ENCODE measurements at places on chromosomes 3 and 15.

- no peak for DNase-seq
Observed at GRCh38 chr3:139848660-139849059, 86.3 kb upstream of the CLSTN2 start.

- DNase-seq: no peak
Observed at GRCh38 chr15:62124973-62125303, 40.1 kb downstream of the C2CD4B start.

DNA sequence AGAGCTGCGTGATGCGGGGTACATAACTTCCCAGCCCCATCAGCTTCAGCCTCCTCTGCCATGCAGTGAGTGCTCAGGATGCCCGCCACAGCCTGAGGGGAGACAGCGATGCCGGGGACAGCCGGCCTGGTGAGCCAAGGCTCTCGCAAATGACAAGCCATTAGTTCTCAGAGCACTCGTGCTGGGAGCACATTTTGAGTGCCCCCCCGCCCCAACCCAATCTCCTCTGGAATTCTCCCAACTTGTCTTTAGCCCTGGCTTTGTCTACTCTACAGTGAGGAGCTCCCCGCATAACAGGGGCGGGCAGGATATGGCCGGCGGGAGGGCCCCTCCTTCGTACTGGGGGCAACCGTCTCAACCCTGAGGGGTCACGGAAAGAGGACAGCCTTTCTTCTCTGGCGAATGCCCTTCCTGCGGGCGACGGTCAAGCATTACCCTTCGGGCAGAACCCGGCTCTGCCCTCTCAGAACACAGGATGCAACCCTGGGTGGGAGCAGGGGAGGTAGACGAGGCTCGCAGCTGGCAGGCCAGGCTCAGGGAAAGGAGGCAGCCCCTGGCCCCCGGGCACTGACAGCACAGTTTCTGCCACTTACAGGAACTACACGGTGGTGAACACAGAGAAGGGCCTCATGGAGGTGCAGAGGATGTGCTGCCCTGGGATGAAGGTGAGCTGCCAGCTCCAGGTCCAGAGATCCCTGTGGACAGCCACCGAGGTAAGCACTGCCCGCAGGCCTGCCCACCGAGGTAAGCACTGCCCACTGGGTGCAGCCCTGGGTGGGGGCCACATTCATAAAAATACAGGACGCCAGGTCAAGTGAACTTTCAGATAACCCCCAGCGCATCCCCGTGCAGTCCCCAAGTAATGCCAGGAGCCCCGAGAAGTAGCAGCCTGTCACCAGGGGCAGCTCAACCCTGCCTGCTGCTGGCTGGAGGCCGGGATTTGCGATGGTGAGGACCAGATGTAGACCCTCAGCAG is 141.7 kb downstream of the LRRK1 start:
- DNase-seq: no peak

DNA sequence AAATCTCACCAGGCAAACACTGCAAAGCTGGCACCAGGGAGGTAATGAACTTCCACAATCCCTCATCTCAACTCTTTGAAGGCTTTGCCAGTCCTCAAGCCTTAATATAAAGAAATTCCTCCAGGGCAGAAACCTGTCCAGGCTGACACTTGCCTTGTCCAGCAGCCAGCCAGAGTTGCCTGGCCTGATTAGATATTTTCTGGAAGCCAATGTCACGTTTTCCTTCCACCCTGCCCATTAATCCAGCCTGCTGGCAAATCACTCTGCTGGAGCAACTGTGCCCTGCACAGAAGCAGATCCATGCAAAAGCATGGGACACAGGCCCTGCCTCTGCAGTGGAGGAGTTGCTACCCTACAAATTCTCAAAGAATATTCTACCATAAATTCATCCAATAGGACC is 56.5 kb downstream of the HEG1 start:
- DNase-seq: no peak

GRCh38 chr3:177335728-177336127 is 138.4 kb upstream of the TBL1XR1 start:
- no peak for DNase-seq

GRCh38 chr3:40043444-40043755 is 234.0 kb downstream of the MYRIP start:
- no peak for DNase-seq

- DNase-seq: no peak
Observed at GRCh38 chr3:183930086-183930485, 45.4 kb upstream of the PARL start.

GRCh38 chr3:124859025-124859424 is 28.1 kb downstream of the ITGB5 start:
- peak; percentile 57 for DNase-seq

DNA sequence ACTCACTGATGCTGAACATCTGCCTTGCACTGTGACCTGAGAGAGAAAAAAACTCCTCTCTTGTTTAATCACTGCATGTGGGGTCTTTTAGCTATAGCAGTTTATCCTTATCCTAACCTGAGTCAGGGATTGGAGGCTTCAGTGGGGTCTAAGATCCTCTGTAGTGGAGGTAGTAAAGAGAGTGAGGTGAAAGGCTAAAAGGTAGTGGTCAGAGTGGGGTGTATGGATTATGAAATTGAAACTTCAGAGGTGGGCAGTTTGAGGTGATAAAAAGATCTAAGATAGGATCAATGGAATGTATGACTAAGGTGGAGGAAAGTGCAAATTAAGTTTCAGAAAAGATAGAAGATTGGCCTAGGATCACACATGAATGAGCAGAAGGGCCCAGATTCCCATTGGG is 36.5 kb downstream of the DET1 start:
- DNase-seq: no peak

GRCh38 chr3:70249509-70250160 is 62.8 kb downstream of the MDFIC2 start:
- no peak for DNase-seq

GRCh38 chr3:124965413-124965812 is 30.9 kb upstream of the MUC13 start:
- DNase-seq: no peak

DNA sequence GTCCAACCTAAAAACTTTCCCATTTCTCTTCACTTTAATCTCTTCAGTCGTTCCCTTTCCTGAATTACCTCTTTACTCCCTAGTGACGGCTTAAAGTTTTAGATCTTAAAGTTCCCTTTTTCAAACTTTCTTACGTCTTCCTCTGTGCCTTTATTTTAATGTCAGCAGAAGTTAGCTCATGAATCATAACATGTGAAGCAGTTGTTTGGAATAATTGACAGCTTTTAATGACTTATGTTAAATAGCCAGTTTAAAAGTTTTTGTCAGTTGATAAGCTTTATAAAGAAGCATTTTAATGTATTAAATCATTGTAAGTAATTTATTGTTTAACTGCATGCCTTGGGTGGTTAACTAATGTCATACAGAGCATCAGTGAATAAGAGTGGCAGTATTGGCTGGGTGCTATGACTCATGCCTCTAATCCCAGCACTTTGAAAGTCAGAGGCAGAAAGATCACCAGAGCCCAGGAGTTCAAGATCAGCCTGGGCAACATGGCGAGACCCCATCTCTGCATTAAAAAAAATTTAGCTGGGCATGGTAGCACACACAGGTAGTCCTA is 33.9 kb downstream of the PIK3CA start:
- no peak for DNase-seq

DNA sequence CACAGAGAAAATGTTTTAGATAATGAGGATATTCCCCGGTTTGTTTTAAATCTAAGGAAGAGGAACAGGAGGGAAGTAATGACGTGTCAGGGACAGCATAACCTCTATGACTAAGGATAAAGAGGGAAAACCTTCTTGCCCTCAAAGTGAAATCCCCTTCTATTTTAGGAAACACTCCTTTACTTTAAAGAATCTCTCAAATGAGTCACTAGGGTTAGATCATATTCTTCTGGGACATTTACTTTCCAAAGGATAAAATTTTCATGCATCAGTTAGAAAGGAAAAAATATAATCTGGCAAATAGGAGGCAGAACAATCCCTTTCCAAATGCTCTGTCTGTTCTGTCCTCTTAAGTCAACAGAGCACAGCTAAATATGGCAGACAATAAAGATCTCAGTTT is 43.2 kb upstream of the UBE2E2 start:
- peak; percentile 41 for DNase-seq

- no peak for DNase-seq
Observed at GRCh38 chr15:78079298-78080087, 2.0 kb upstream of the TBC1D2B start.

DNA sequence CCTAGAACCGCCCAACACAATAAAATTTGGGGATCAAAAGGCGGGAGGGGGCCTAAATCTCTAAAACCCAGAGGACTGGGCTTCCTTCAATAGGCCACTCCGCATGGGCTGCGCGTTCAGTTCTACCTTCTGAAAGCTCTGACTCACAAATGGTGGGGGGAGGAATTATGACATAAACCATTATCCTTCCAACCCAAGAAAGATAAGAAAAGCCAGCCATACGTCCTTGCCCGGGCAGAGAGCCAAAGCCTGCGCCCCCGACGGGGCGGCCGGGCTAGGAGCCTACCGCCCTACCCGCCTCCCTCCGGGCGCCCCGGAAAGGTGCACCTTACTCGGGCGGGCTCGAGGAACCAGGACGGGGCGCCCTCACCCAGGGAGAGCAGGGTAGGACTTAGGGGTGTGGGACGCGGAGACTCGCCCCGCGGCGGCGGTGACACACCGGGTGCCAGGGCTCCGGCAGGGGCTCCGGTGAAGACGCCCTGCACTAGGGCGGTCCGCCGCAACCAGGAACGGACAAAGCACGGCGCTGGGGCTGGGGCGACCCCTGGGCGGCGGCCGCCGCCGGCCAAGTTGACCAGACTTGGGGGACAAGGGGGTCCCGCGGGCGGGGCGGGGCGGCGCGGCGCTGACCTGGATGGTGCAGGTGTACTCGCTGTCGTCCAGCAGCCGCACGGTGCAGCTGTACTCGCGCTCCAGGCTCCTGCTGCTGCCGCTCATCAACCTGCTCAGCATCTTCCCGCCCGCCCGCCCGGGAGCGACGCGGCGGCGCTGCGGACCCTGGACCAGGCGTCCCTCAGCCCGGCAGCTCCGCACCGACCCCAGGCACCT is 534 bp downstream of the FRMD5 start:
- no peak for DNase-seq

GRCh38 chr3:125045194-125045593 is 10.6 kb downstream of the HEG1 start:
- DNase-seq: no peak

DNA sequence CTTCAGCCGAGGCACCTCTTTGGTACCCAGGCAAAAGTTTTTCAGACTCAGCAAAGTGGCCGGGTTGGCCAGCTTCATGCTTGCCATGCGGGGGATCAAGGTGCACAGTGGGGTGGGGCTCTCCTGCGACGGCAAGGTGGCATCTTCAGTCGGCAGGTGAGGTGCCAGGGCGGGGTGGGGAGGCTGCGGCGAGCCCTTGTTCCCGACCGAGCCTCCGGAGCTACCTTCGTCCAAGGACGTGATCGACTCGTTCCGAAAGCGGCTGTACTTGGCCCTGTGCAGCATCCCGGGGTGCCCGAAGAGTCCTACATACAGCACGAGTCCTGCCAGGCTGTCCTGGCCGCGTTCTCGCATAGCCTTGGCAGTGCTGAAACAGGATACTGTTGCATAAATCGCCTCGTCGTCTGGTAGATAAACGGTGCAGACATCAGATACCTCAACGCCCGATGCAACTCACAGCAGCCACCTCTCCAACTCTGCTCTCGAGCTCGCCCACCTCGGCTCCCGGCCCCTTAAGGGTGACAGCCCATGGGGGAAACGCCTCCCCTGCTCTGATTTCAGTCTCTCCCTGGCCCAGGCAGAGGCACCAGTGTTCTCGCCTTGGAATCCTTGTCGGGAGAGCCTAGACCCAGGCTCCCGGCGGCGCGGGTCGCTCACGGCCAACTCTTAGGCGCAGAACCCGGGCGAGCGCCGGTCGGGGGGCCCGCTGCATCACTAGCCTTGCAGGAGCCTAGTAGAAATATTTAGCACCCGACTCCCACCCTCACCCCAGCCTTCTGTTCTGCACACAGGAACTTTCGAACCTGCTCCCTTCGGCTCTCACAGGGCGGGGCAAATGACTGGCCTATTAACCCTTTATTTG is 826 bp downstream of the SHC4 start:
- no peak for DNase-seq

GRCh38 chr3:128468285-128468790 is 1.6 kb upstream of the DNAJB8 start:
- no peak for DNase-seq

DNA sequence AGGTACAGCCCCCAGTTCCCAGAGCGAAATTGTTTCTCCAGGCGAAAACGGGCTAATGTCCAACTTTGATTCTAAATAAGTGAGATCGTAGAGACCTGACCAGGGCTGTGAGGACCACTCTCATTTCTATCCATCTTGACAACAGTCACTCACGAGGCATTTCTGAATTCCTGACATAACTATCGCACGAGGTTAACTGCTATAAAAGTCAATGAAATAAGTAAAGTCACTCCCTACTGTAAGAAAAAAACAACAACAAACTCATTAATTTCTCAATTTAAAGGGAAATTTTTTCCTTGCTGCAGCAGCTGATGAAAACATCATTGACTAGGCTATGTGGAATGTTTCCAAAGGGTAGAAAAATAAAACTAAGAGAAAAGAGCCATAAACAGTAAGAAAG is 69.1 kb downstream of the GREM1 start:
- DNase-seq: no peak

- no peak for DNase-seq
Observed at GRCh38 chr15:92634060-92634459, 21.5 kb downstream of the FAM174B start.

GRCh38 chr3:183306798-183307671 is 54.0 kb downstream of the B3GNT5 start:
- DNase-seq: no peak

DNA sequence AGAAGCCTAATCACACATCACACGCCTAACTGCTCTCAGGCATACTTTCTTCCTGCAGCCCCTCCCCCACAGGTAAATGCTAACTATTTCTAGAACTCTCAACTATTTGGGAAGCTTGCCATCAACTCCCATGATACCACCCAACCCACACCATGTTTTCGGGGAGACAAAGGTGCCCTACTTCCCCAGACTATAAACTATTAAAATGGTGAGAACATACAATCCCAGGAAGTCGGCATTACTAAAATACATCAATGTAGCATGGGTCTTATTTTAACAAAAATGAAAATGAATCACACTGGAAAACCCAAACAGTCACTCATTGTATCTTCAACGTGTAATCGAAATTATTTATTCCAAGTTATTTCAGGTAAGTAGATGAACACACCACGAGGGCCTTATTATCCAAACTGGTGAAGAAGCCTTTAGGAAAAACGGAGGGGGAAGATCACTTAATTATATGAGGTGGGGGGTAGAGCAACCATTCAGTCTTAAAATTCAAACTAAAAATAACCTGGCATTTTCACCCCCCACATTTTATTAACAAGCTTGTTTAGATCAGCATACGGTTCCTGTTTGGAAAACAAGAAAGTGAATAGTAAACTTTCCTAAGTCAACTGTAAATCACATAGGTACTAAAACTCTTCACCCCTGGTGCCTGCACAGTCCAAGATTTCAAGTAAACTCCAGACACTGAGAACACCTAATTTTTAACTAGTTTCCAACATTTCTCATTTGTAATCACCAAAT is 1.9 kb downstream of the TBL1XR1 start:
- DNase-seq: no peak

GRCh38 chr3:100798012-100798411 is 88.7 kb downstream of the TFG start:
- no peak for DNase-seq

- no peak for DNase-seq
Observed at GRCh38 chr3:4953119-4953518, 26.1 kb upstream of the BHLHE40 start.
